ENCODE measurements at places on chromosomes 12 and 14.

- no peaks in the 10 kb centered on the region for H3K27me3 ChIP-seq
- peak within 1 kb of the TSS; percentile 98 for H3K4me3 ChIP-seq
- peak; percentile 97 for DNase-seq
- peak within 1 kb of the TSS; percentile 99 for H3K27ac ChIP-seq
- peaks cover 45% of the 10 kb centered on the region for H3K36me3 ChIP-seq
- peaks cover 26% of the 10 kb centered on the region for H3K4me1 ChIP-seq
Measured at GRCh38 chr12:6493497-6494257, at the start of gene NCAPD2. Gene NCAPD2 (plus strand): TSS chr12:6494102. CDS start chr12:6495099, 997 bp downstream.

- peaks cover 48% of the 10 kb centered on the region for H3K36me3 ChIP-seq
- no peaks in the 10 kb centered on the region for H3K27me3 ChIP-seq
- no peak overlapping the region for H3K27ac ChIP-seq
- no peak for DNase-seq
Measured at GRCh38 chr14:93219103-93219726, 12.2 kb downstream of the UBR7 start.

DNA sequence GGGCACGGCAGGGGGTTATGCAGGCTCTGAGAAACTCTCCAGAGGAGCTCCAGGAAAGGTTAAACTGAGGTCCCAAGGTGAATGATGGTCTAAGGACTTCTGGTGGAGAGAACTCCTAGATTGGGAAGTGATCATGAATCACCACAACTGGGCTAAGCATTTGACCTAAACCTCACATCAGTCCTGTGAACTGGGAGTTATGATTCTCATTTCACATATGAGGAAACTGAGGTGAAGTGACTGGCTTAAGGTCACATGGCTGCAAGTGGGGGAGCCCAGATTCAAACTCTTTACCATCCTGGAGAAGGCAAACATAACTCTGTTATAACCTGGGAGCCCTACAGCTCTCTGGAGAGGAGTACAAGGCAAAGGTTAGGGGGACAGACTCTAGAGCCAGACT, 4.2 kb downstream of the RARG start:
- no peaks in the 10 kb centered on the region for H3K27me3 ChIP-seq
- peaks cover 37% of the 10 kb centered on the region for H3K4me1 ChIP-seq
- H3K36me3 ChIP-seq, result peaks cover 11% of the 10 kb centered on the region
- H3K27ac ChIP-seq, result no peak overlapping the region

- H3K27me3 ChIP-seq, result no peaks in the 10 kb centered on the region
- no peak overlapping the region for H3K4me3 ChIP-seq
- H3K36me3 ChIP-seq, result no peaks in the 10 kb centered on the region
- peaks cover 2% of the 10 kb centered on the region for H3K4me1 ChIP-seq
- H3K27ac ChIP-seq, result no peak overlapping the region
Measured at GRCh38 chr12:50315803-50316202, 32.5 kb upstream of the LIMA1 start.

DNA sequence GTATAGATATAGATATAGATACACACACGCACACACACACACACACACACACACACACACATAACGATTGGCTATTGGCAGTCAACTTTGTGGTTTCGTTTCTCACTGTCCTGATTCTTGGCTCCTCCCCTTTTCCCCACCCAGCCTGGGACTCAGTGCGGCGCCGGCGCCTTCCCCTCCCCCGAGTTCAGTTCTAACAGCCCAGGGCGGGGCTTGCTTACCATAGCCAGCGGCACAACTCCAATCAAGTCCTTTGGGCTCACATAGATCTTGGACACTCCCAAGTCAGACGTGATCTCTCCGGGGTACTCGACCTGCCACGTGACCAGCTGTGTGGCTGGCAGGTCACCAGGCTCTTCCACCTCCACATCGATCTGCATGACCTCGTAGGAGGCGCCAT, 484.1 kb downstream of the GLT1D1 start:
- H3K36me3 ChIP-seq, result no peaks in the 10 kb centered on the region
- no peaks in the 10 kb centered on the region for H3K4me1 ChIP-seq
- DNase-seq, result no peak
- no peak overlapping the region for H3K27ac ChIP-seq
- H3K27me3 ChIP-seq, result no peaks in the 10 kb centered on the region

- H3K4me3 ChIP-seq, result no peak overlapping the region
- H3K36me3 ChIP-seq, result peaks cover 7% of the 10 kb centered on the region
- H3K4me1 ChIP-seq, result peaks cover 21% of the 10 kb centered on the region
- H3K27me3 ChIP-seq, result no peaks in the 10 kb centered on the region
- no peak for DNase-seq
Measured at GRCh38 chr12:71691504-71692129, 5.7 kb downstream of the TMEM19 start.

DNA sequence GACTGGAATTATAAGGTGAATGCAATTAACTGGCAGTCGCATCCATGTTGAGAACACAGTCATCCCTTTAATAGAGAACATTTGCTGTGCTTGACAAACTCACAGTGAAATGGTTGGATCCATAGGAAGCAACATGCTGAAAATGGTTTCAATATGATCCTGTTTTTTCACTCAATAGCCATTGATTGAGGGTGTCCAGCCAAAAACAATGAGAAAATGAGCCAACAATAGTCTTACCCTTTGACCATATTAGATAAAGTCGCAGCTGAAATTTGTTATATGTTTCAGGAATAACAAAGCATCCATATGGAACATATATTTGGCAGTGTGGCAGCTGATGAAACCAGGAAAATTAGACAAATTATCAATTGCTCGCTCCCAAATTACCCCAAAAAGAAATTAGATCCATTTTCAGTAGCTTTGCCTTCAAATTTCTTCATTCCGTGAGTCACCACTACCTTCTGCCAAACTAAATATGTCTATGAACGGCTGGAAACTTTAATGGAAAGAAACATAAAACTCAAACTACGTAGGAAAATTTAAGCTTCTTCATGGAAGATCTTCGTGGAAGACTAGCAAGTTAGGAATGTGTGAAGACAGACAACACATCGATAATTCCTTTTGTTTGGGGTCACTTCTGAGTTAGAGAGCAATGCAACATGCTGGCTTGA, 17.4 kb downstream of the IGF1 start:
- H3K27me3 ChIP-seq, result peaks cover 12% of the 10 kb centered on the region
- no peak for DNase-seq
- H3K27ac ChIP-seq, result no peak overlapping the region

GRCh38 chr12:123396954-123397353, 13.0 kb downstream of the KMT5A start:
- H3K4me3 ChIP-seq, result no peak overlapping the region
- no peaks in the 10 kb centered on the region for H3K4me1 ChIP-seq

GRCh38 chr12:7303772-7304171, at the start of gene ACSM4:
Gene ACSM4 (plus strand): TSS chr12:7304072. CDS start chr12:7304332, 260 bp downstream.
- H3K27ac ChIP-seq, result no peak within 1 kb of the TSS
- no peaks in the 10 kb centered on the region for H3K27me3 ChIP-seq
- no peaks in the 10 kb centered on the region for H3K36me3 ChIP-seq
- no peak for DNase-seq

DNA sequence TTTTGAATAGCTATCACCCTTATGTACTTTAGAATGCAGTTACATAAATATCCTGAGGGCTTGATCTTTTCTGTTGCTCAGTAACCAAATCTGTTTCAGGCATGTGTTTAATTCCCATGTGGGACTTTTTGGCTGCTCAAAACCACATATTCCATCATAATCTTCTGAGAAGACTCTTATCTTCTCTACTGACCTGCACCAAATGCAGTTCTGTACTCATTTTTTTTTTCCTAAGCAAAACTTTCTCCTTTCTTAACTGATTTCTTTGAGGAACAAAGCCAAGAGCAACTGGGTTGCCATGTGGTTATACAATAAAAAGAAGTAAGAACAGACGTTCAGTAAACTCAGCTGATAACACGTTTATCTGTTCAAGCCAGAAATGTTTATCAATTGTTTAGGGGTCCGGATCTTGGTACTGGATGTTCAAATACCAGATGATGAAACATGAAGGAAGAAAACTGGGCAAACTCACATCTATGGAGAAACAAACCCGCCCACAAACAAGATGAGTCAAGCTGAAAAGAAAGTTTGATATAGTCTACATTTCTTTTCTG, 50.1 kb downstream of the TMEM132C start:
- no peak overlapping the region for H3K27ac ChIP-seq
- no peaks in the 10 kb centered on the region for H3K4me1 ChIP-seq
- H3K27me3 ChIP-seq, result no peaks in the 10 kb centered on the region

GRCh38 chr12:122819209-122819785, 16.0 kb upstream of the HIP1R start:
- H3K4me3 ChIP-seq, result no peak overlapping the region
- no peaks in the 10 kb centered on the region for H3K27me3 ChIP-seq
- no peaks in the 10 kb centered on the region for H3K4me1 ChIP-seq
- H3K36me3 ChIP-seq, result no peaks in the 10 kb centered on the region
- DNase-seq, result no peak
- no peak overlapping the region for H3K27ac ChIP-seq

DNA sequence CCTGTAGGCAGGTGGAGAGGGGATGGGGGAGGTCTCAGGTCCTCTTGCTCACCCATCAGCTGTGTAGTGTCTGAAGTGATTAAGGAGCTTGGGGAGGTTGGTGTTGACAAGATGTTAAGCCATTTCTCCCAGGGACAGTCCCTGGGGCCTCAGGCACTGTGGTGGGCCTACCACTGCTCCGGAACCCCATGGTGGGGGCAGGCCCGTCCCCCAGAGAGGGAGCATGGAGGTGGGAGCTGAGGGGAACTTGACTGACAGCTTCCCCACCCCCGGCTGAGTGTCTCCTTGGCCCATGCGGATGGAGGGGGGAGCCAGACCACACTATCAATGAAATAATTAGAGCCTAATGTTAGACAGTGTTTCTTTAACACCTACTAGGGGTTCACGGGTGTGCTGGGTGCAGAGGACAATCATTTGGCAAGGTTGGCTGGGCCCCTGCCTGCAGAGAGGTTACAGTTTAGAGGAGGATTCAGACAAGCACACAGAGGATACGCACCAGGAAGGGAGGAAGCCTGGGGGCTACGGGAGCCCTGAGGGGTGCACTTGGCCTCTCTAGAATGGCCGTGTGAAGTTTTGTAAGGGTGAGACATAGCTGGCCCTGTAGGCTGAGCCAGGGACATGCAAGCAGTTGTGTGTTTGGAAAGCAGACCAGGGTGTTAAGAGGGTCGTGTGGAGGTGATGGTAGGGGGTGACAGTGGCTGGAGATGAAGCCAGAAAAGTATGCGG, 19.3 kb upstream of the KRT80 start:
- DNase-seq, result no peak
- peaks cover 9% of the 10 kb centered on the region for H3K27me3 ChIP-seq
- no peaks in the 10 kb centered on the region for H3K4me1 ChIP-seq
- H3K27ac ChIP-seq, result no peak overlapping the region
- H3K36me3 ChIP-seq, result no peaks in the 10 kb centered on the region

DNA sequence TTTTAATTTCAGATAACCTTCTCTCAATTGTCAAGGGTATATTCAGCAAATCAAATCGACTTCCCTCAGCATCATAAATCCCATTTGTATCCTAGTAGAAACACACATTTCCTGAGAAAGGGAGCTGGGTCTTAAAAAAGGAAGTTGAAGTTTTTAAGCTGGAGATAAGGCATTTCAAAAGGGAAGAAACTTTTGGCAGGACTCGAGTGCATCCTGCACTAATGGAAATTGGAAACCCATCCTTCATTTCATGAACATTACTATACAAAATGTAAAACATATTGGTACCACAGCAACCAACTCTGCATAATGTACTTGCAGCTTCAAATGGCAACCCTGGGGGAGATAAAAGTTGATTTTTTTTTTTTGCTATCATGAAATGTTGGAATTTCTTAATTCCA, 23.7 kb upstream of the TMCC3 start:
- H3K27ac ChIP-seq, result no peak overlapping the region
- no peaks in the 10 kb centered on the region for H3K36me3 ChIP-seq
- no peak overlapping the region for H3K4me3 ChIP-seq
- DNase-seq, result no peak
- H3K27me3 ChIP-seq, result peaks cover 35% of the 10 kb centered on the region
- H3K4me1 ChIP-seq, result peaks cover 14% of the 10 kb centered on the region

DNA sequence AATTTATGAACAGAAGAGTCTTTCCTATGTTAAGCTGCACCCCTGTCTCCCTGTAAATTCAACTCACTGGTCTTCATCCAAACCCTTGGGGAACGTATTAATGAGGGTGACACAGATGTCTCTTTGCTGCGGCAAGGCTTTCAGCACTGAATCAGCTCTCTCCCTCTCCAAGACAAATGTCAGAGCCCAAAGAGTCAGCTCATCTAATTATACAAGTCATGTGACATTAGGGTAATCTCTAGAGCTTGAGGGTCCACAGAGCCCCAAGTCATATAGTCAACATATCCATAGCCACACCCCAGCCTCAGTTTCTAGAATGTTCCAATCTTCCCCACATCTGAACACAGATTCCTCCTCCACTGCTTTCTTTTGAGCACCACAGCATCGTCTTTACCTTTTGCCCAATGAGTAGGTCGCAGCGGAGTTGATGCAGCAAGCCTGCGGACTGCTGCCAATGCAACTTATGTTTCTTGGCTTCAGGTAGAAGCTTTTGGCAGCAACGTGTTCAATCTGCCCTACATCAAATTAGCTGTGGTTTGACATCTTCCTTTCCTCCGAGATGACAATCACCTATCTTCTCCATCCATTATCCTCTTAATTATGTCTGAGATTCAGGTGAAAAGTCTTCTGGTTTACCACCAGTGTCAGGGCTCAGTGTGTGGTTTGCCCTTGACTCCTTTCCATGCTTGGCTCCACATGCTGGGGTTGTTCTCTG, 5.3 kb downstream of the BATF start:
- no peak for DNase-seq
- H3K27me3 ChIP-seq, result no peaks in the 10 kb centered on the region
- H3K27ac ChIP-seq, result peak overlapping the region; percentile 11

- DNase-seq, result no peak
- no peaks in the 10 kb centered on the region for H3K4me1 ChIP-seq
- H3K27ac ChIP-seq, result no peak overlapping the region
- no peak overlapping the region for H3K4me3 ChIP-seq
- no peaks in the 10 kb centered on the region for H3K36me3 ChIP-seq
- H3K27me3 ChIP-seq, result no peaks in the 10 kb centered on the region
Measured at GRCh38 chr12:21144309-21144708, 13.3 kb downstream of the SLCO1B1 start.

DNA sequence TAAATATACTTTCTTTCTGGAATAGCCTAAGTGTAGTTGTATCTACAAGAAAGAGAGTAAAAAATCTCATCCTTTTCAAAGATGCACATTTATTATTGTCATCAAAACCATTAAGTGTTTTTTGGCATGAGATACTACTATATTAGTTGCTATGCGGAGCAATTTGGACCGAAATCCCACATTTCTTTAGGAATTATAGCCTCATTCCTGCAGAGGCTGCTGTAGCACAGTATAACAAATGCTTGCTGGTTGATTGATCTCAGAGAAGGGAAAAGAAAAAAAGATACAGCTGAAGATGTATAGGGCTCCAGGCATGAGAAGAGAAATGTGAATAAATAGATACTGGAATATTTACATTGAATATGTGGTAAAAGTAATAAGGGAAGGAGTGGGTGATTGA, 36.0 kb downstream of the RHOJ start:
- no peak overlapping the region for H3K27ac ChIP-seq
- peaks cover 2% of the 10 kb centered on the region for H3K27me3 ChIP-seq
- H3K4me3 ChIP-seq, result no peak overlapping the region
- no peak for DNase-seq

DNA sequence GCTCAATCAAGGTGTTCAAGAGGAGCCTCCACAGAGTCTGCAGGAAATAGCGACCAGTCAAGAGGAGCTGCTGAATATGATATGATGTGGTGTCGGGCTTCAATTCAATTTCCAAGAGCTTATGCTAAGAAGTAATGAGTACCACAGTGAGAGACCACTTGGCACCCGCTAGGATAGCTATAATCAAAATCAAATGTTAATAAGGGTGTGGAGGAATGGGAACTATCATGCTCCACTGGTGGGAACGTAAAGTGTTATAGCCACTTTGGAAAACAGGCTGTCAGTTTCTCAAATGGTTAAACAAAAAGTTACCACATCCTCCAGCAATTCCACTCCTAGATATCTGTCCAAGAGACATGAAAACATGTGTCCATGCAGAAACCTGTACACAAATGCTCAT, 6.7 kb downstream of the POLR3B start:
- no peak overlapping the region for H3K27ac ChIP-seq
- DNase-seq, result no peak
- H3K4me3 ChIP-seq, result no peak overlapping the region
- H3K36me3 ChIP-seq, result peaks cover 5% of the 10 kb centered on the region
- no peaks in the 10 kb centered on the region for H3K27me3 ChIP-seq
- H3K4me1 ChIP-seq, result peaks cover 2% of the 10 kb centered on the region
